A375 (cell line): ENCODE measurements at places on chromosomes 2 and 18. TPM values are rescaled to one million over a fixed set of nuclear protein-coding genes. Genes with fewer than 3 reads are reported as not detected.

Gene OBSL1
- 98.6 and 102 TPM in 2 replicates for total RNA-seq

Gene SP5
- not detected in 2 replicates for total RNA-seq

Gene LHCGR
- not detected in 2 replicates for total RNA-seq

Gene DSEL
- total RNA-seq = 2.2 and 2.4 TPM in 2 replicates

Gene CPO
- not detected in 2 replicates for total RNA-seq

Gene B4GALT6
- total RNA-seq = 6.1 and 8.6 TPM in 2 replicates

Gene ANKRD36B
- total RNA-seq = 13.7 and 17.7 TPM in 2 replicates

Gene C1QL2
- not detected in 2 replicates for total RNA-seq

Gene GPR75
- 2.4 and 3.0 TPM in 2 replicates for total RNA-seq

Gene SMC6
- 29.8 and 30.7 TPM in 2 replicates for total RNA-seq

Gene ZBTB14
- total RNA-seq = 4.8 and 5.1 TPM in 2 replicates

Gene HOXD8
- total RNA-seq = 5.3 and 6.7 TPM in 2 replicates

Gene SESTD1
- total RNA-seq = 11.4 and 11.7 TPM in 2 replicates

Gene SMYD5
- total RNA-seq = 41.3 and 45.0 TPM in 2 replicates

Gene ARL4C
- total RNA-seq = 9.2 and 10.6 TPM in 2 replicates

Gene TUBA3E
- not detected in 2 replicates for total RNA-seq

Gene MAB21L4
- total RNA-seq = not detected in 2 replicates

Gene GPR45
- total RNA-seq = not detected in 2 replicates

Gene LRRFIP1
- total RNA-seq = 53.3 and 53.9 TPM in 2 replicates

Gene MAPK4
- total RNA-seq = 0.26 TPM in 1 of 2 replicates, not detected in the other

Gene RIOK3
- 41.2 and 43.9 TPM in 2 replicates for total RNA-seq

Gene HS1BP3
- 17.3 and 19.2 TPM in 2 replicates for total RNA-seq

Gene NAT8
- not detected in 2 replicates for total RNA-seq

Gene TMEM200C
- 0.42 TPM in 1 of 2 replicates, not detected in the other for total RNA-seq

Gene CABLES1
- 6.8 and 13.3 TPM in 2 replicates for total RNA-seq

Gene CHRND
- total RNA-seq = not detected in 2 replicates

Gene SPDYA
- 0.49 and 1.6 TPM in 2 replicates for total RNA-seq

Gene CXCR4
- not detected in 2 replicates for total RNA-seq
